ENCODE measurements at places on chromosomes 1 and 21. TPM values are rescaled to one million over a fixed set of nuclear protein-coding genes. Genes with fewer than 3 reads are reported as not detected.

DNA sequence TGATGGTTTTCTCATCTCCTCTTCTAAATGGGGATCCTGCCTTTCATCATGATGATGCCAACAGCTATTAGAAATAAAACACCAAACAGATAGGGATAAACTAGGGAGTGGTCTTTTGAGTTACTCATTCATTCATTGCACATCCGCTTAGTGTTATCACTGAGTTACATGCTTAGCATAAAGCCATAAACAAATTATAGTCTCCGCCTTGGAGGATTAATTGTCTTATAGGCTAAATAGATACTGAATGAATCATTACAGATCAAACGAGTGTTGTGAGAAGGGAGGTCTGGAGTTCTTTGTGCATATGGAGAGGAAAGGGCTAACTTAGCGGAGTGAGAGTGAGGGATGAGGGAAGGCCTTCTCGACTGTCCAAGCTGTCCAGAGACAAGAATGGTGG, 19.8 kb upstream of the GUCA2B start:
- no peaks in the 10 kb centered on the region for H3K4me1 ChIP-seq
- peaks cover 30% of the 10 kb centered on the region for H3K27me3 ChIP-seq
- H3K36me3 ChIP-seq: no peaks in the 10 kb centered on the region
- H3K27ac ChIP-seq: no peak overlapping the region
- DNase-seq: no peak

- no peaks in the 10 kb centered on the region for H3K36me3 ChIP-seq
- no peak for DNase-seq
- no peak overlapping the region for H3K4me3 ChIP-seq
Measured at GRCh38 chr1:203448521-203449061, 27.0 kb upstream of the PRELP start.

GRCh38 chr1:210850556-210850955, 283.4 kb downstream of the KCNH1 start:
- no peak for DNase-seq
- H3K27me3 ChIP-seq: peaks cover 2% of the 10 kb centered on the region
- no peaks in the 10 kb centered on the region for H3K4me1 ChIP-seq
- no peak overlapping the region for H3K27ac ChIP-seq
- no peaks in the 10 kb centered on the region for H3K36me3 ChIP-seq
- H3K4me3 ChIP-seq: no peak overlapping the region

- peaks cover 10% of the 10 kb centered on the region for H3K27me3 ChIP-seq
- no peaks in the 10 kb centered on the region for H3K36me3 ChIP-seq
- H3K27ac ChIP-seq: no peak overlapping the region
- no peaks in the 10 kb centered on the region for H3K4me1 ChIP-seq
- no peak for DNase-seq
Measured at GRCh38 chr1:18592368-18592767, 38.3 kb upstream of the PAX7 start.

DNA sequence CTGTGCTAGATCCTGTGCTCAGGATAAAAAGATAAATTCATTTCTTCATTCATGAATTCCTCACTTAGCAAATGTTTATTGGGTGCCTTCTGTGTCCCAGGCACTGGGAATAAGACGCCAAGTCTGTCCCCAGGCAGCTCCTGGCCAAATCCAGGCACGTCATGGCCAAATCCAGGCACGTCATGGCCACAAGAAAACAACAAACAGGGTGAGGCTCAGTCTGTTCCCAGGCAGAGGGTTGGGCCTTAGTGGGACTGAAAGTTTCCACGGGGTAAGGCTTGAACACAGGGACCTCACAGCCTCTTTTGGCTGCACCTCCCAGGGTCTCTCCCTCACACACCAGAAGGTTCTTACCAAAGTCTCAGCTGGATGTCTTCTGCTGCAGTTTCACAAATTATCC, 95.7 kb downstream of the PAX7 start:
- no peak overlapping the region for H3K27ac ChIP-seq
- no peak overlapping the region for H3K4me3 ChIP-seq
- no peak for DNase-seq
- peaks cover 35% of the 10 kb centered on the region for H3K27me3 ChIP-seq
- H3K4me1 ChIP-seq: no peaks in the 10 kb centered on the region
- H3K36me3 ChIP-seq: no peaks in the 10 kb centered on the region

- no peak for DNase-seq
- no peak overlapping the region for H3K27ac ChIP-seq
- no peak overlapping the region for H3K4me3 ChIP-seq
- H3K4me1 ChIP-seq: peaks cover 12% of the 10 kb centered on the region
- H3K27me3 ChIP-seq: peaks cover 4% of the 10 kb centered on the region
- no peaks in the 10 kb centered on the region for H3K36me3 ChIP-seq
Measured at GRCh38 chr1:9435153-9435636, 104.1 kb upstream of the SLC25A33 start.

DNA sequence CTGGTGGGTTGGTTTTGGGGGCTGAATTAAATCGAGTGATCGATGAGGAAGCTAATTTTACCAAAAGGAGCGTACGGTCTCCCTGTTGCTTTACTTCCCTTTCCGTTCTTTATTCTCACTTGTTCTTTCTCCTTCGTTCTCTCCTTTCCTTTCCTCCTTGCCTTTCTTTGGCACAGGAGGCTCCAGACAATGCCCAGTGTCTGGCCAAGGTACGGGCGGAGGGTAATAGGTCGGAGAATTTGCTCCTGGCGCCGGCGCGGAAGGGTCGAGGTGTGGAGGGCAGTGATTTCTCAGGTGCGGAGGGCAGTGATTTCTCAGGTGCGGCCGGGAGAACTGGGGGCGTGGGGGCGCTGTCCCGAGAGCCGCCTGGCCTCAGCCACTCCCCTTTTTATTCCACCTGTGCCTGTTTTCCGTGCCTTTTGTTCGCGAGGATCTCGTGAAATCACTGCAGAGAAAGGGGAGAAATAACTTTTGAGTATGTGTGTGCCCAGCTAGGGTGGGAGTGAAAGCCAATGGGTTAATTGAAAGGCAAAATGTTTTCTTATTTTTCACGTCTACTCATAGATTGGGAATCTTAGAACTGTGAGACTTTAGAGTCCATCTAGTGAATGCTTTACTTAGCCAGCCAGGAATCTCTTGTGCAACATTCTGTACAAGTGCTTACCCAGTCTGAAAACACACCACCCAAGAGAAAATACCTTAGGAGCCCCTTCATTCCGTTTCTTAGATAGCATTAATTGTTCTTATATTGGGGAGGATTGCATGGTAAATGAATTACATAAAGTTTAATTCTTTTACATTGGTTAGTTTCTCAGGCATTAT, 1.3 kb downstream of the FNBP1L start:
- H3K27ac ChIP-seq: no peak overlapping the region
- H3K36me3 ChIP-seq: no peaks in the 10 kb centered on the region
- DNase-seq: peak; percentile 22
- H3K27me3 ChIP-seq: peaks cover 18% of the 10 kb centered on the region

Gene OR1C1
- total RNA-seq: not detected

Gene FCRL5
- total RNA-seq: not detected

Measured in HFFc6 (cell line).